Fibroblast of skin of left biceps (primary cell): ENCODE measurements at places on chromosomes 3 and 15.

- DNase-seq, result no peak
Measured at GRCh38 chr15:60798821-60799220, 319.9 kb upstream of the ICE2 start.

GRCh38 chr3:134372396-134373270, 1.6 kb downstream of the AMOTL2 start:
- DNase-seq, result no peak

DNA sequence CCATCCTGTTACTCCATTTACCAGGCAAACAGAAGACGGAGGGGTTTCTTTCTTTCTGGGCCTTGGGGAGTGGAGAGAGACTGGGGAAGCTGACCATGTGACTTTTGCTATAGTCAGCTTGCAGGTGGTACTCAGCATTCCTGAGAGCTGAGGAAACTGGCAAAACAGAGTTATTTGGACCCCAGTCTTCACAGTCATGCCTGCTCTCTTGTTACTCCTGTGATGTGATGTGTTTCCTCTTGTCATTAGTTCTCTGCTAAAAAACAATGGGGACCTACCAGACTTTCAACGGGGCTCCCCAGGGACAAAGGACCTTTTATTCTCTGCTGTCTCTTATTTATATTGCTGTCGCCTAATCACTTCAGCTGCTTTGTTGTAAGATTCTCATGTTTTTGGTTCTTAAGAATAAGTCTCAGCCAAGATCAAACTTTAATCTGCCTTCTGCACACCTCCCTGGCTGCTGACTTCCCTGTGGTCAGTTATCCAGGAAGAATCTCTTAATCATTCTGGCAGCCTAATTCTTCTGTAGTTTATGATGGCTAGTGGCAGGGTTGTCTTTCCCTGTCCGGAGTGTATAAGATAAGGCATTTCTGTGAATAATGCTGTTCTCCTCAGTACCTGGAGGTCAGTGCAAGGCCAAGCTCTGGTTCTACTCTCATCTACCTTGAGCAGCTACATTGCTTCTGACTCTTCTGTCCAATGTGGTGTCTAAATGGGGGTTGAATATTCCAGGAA, 8.8 kb downstream of the STARD9 start:
- DNase-seq, result no peak

GRCh38 chr3:135260025-135260424, 465.0 kb downstream of the EPHB1 start:
- no peak for DNase-seq

DNA sequence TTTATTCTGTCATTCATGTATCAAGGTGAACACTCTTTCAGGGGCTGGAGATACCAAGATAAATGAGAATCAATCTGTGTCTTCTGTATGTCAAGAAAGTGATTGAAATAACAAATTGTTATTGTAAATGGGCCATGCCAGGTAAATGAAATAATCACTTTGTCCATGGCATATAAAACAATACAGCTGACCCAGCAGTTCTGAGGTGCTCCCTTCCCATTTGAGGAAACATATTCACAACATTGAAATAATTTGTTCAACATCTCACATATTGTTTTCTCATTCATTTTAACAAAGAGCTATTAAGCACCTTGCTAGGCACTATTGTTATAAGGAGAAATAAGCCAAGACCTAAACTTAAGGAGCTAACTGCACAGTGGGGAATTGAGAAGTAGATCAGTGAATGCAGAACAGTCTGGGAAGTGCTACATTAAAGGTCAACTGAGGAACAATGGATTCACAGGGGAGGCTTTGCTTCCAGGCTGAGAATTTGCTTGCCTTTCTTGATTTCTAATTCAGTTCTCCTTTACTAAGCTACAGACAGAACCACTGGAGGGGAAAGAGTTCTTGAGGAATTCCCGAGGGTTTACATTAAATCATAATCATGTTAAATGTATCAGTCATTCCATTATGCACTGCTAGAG, 806.3 kb upstream of the ARPP21 start:
- no peak for DNase-seq

- no peak for DNase-seq
Measured at GRCh38 chr15:51201581-51201980, 106.9 kb upstream of the TNFAIP8L3 start.

DNA sequence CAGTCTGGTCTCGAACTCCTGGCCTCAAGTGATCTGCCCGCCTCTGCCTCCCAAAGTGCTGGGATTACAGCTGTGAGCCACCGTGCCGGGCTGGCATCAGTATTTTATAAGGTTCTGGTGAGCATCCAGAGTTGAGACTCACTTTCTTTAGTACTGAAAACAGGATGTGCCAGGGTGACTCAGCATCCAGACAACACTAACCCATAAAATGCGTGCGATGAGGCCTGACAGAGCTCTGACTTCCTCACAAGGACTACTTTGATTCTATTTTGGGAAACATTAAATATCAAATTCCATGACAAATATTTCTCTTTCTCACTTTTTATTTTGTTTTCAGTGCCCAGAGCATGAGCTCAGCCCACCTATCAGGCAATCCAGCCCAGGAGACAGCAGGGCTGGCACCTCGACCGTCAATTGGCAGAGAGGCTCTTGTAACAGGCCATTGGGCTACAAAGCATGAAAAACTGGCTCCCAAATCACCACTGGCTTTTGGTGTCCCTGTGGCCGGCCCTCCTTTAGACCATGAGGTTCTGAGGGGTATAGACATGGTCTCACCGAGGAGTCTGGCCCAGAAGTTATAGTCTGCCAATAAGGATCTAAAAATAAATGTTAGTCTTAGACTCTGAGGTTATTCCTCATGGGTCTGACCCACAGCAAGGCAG, 75.0 kb downstream of the FEM1B start:
- DNase-seq, result peak; percentile 65

GRCh38 chr3:66858656-66859381, 139.3 kb upstream of the KBTBD8 start:
- DNase-seq, result no peak

GRCh38 chr15:52505151-52505550, 23.5 kb downstream of the MYO5A start:
- no peak for DNase-seq

DNA sequence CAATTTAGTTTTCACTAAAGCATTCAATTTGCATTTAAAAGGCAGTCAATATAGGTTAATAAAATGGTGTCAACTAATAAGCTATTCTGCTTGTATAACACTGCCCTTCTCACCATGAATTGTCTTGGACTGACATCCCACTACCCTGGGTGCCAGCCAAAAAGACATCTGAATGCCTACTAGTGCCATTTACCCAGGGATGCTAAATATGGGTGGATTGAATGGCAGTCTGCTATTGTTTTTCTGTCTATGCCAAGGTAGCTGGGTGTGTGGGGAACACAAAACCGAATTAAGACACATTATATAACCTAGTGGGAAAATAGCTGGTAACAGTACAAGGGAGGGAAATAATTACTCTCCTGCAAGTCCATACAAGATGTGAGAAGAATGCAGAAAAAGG, 240.0 kb upstream of the CFAP20DC start:
- DNase-seq, result no peak

- no peak for DNase-seq
Measured at GRCh38 chr3:15535732-15536131, 14.2 kb upstream of the COLQ start.

DNA sequence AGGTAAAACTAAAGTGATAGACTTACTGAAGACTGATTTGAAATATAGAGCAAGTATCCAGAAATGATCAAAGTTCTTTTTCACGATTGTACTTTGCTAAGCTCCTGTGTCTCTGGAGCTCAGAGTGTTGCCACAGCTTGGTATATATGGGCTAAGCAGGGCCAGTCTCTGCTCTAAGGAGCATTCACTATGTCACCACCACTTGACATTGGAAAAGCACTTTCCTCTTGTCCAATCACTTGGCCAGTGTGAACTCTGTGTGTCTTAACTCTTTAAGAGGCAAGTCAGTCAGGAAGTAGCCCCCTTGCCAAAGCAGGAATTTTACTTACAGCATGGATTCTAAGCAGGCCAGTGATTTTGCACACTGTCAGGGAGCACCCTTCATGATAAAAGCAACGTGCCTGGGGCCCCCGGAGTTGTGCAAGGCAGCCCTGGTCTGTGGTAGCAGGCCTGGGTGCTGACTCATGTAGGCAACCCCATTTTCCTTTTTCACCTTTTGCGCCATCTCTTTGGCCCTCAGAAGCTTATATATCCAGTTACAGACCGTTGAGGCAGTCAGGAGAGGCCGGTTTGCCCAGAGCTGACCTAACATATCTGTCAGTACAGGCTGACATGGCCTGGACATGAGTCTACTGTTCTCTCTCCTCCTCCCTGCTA, 73.0 kb downstream of the HCN4 start:
- no peak for DNase-seq

GRCh38 chr3:54557538-54558428, 370.1 kb downstream of the LRTM1 start:
- DNase-seq, result no peak

GRCh38 chr3:159319156-159319555, 517.3 kb downstream of the MFSD1 start:
- no peak for DNase-seq

DNA sequence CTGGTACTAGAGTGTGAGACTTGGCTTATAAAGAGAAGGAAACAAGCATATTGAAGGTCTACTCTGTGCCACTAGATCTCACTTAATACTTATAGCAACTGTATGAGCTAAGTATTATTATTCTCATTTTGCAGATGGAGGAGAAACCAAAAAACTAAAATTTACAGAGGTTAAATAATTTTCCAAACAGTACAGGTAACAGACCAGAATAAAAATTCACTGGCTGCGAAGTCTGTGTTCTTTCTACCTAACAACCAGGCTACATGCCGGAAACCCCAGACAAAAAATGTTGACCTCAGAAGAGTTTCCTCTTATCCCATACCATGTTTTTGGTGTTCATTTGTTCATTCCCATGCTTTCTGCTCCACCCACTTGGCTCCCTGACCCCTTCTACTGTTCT, 46.6 kb downstream of the CMSS1 start:
- DNase-seq, result no peak

GRCh38 chr15:70833861-70834765, 19.8 kb downstream of the LARP6 start:
- DNase-seq, result peak; percentile 76

- DNase-seq, result no peak
Measured at GRCh38 chr15:25691544-25692430, 171.3 kb downstream of the ATP10A start.

GRCh38 chr15:101147181-101147580, 104.7 kb downstream of the CHSY1 start:
- no peak for DNase-seq

DNA sequence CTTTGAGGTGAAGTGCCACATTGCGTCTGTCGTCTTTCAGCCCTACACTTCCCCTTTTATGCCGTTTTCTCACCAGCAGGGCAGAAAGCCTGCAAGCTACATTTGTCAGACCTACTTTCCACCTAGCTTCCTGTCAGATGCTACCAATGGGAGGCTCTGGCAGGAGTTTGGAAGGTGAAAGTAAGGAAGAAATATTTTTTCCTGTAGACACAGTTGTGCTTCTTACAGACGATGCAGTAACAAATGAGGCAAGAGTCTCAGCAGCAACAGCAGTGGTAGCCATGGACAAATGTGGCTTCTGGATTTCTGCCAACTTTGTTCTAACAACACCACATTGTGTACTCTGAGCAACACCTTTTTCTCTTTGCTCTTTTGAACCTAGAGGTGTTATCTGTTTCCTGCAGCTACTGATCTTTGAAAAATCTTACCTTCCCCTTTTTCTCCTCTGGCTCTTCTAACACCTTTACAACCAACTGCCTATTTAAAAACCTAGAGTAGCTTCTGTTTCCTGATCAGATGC, 70.6 kb upstream of the STT3B start:
- DNase-seq, result no peak

DNA sequence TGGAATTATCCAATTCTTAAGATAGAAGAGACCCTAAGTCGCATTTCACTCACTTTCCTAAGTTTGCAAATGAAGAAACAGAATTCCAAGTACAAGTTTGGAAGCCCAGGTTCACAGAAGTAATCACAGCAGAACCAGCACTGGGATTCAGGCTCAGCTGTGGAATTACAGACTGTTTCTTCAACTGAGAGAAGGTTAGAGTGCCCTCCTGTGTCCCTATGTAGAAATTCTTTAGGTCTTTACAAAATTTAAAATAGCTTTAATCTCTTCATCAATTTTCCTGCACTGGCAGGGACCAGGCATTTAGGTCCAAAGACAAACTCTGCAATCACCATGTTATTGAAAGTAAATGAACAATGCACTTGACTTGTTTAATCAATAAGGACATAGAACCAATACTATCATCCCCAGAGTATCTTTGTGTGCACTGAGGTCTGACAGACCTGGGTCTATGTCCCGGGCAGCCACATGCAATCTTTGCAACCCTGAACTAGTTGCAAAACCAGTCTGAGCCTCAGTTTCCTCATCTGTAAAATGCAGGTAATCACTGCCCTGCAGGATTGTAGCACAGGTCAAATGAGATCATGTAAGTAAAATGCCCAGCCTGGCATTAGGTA, 96.3 kb upstream of the ZBED2 start:
- no peak for DNase-seq
